Aorta (tissue), 5 donors: ENCODE measurements at places on chromosomes 2 and 18. TPM values are rescaled to one million over a fixed set of nuclear protein-coding genes. Genes with fewer than 3 reads are reported as not detected.

Gene ARHGAP25
- 21.1 TPM for total RNA-seq

Gene PDCL3
- total RNA-seq = 24.7 TPM

DNA sequence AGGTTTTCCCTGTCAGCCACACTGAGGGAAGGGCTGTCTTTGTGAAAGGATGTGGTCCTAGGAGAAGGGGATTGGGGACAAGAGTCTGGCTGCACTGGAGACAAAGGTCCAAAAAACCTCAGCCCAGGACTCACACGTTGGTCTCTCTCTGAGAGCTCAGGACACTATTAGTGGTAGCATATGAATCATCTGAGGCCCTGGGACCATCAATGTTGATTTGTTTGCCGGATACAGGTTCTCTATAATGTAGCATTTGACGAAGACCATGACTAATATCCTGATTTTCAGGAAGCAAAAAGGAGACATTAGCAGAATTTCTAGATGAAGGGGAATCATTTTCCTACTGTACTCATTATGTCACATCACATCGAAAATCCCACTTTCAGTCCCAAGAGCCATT, 22.2 kb upstream of the DNAH6 start:
- no peak overlapping the region for H3K27ac ChIP-seq
- no peak overlapping the region for H3K4me3 ChIP-seq
- H3K27me3 ChIP-seq = no peaks in the 10 kb centered on the region
- DNase-seq = no peak
- H3K4me1 ChIP-seq = no peaks in the 10 kb centered on the region

- H3K36me3 ChIP-seq = no peaks in the 10 kb centered on the region
- no peaks in the 10 kb centered on the region for H3K27me3 ChIP-seq
- no peaks in the 10 kb centered on the region for H3K4me1 ChIP-seq
- DNase-seq = no peak
These were observed 7.1 kb downstream of the ADAM17 start for GRCh38 chr2:9548506-9548905.

- H3K36me3 ChIP-seq = no peaks in the 10 kb centered on the region
- peaks cover 4% of the 10 kb centered on the region for H3K4me1 ChIP-seq
- H3K27me3 ChIP-seq = no peaks in the 10 kb centered on the region
- H3K27ac ChIP-seq = no peak overlapping the region
These were observed 95.9 kb downstream of the MAP4K4 start for GRCh38 chr2:101793277-101793969.

DNA sequence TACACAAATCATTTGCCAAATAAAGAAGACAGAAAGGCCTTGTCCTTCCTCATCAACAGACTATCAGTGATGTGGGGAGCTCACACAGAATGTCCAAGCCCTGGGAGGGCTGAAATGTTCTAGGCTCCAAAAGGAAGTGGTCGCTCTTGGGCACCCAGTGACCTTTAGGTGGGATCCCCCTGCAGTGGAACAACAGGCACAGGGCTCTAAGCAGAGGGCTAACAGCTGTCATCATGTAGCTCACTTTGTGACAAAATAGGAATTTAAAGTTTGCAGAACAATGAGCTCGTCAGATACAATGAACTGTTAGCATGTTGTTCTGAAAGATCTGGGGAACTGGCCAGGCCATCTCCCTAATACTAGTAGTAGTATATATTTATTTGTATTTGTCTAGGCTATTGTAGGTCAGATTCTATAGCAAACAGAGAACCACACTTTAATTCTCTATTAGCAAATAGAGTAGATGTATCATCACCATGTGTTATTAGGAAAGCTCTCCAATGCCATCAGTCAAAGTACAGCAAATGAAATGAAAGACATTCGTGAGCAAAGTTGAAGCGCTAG, 151.5 kb upstream of the MAP3K20 start:
- H3K4me3 ChIP-seq = no peak overlapping the region
- no peak overlapping the region for H3K27ac ChIP-seq
- no peak for DNase-seq
- no peaks in the 10 kb centered on the region for H3K27me3 ChIP-seq
- peaks cover 3% of the 10 kb centered on the region for H3K4me1 ChIP-seq
- H3K36me3 ChIP-seq = no peaks in the 10 kb centered on the region

DNA sequence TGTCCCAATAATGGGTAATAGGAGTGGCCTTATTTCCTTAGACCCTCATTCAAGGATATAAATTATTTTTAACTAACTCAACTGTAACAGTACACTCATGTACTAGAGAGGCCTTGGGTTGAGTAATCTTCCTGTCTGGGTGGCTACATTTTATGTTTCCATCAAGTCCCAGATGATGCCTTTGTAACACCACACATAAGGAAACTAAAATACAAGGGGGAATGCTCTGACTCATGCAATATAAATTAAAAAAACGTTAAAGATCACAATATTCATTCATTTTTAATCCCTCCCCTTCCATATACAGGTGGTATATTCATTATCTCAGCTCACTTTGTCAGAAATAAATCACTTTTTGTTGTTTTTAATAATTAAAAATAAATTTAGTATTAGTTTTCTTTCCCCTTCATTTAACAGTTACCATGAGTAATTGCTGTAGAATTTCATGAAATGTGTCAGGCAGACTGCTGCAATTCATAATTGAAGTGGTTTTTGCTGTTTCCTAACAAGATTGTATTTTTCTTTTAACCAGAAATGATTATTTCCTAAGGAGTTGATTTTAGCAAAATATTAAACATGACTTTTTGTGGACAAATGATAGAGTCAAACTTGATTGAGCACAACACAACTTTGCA, 1403.6 kb downstream of the SUCLG1 start:
- H3K4me3 ChIP-seq = no peak overlapping the region
- no peak overlapping the region for H3K27ac ChIP-seq
- no peak for DNase-seq
- H3K4me1 ChIP-seq = no peaks in the 10 kb centered on the region
- H3K27me3 ChIP-seq = no peaks in the 10 kb centered on the region
- H3K36me3 ChIP-seq = no peaks in the 10 kb centered on the region
